ENCODE measurements at places on chromosomes 2 and 18. TPM values are rescaled to one million over a fixed set of nuclear protein-coding genes. Genes with fewer than 3 reads are reported as not detected.

Gene RSAD2
- 101 TPM for total RNA-seq

Gene MAP3K19
- total RNA-seq: not detected

DNA sequence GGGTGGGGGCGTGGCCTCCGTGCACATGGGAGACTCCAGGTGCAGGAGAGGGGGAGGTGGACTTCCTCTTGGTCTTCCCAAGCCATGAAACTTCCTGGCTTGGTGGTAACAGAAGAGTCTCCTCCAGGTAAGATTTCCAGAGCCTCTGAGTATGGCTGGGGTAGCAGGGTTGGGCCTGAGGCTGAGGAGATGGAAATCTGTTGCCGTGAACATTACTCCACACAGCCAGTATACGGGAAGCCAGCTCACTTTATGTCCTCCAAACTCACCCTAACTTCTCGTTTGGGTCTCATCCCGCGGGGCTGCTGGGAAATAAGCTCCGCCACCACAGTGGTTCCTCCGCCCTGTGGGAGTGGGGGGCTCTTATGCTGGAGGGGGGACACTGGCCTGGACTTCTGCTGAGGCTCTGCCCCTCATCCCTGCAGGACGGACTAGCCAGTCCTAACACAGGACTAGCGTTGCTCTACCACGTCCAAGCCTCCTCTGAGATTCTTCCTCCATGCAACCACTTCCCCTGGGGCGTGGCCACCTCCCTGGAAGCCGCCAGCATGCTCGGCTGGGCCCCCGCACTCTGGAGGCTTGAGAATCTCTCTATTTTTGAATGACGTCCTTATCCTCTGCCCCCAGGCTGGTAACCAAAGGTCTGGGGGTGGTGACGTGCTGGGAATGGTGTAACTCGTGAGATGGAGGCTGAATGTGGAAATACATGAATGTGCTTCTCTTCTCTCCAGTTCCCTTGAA, 777 bp upstream of the RAB17 start:
- no peak for DNase-seq
- H3K4me1 ChIP-seq: peaks cover 16% of the 10 kb centered on the region
- peaks cover 8% of the 10 kb centered on the region for H3K27me3 ChIP-seq
- no peak overlapping the region for H3K4me3 ChIP-seq
- no peak overlapping the region for H3K27ac ChIP-seq
- H3K36me3 ChIP-seq: no peaks in the 10 kb centered on the region

DNA sequence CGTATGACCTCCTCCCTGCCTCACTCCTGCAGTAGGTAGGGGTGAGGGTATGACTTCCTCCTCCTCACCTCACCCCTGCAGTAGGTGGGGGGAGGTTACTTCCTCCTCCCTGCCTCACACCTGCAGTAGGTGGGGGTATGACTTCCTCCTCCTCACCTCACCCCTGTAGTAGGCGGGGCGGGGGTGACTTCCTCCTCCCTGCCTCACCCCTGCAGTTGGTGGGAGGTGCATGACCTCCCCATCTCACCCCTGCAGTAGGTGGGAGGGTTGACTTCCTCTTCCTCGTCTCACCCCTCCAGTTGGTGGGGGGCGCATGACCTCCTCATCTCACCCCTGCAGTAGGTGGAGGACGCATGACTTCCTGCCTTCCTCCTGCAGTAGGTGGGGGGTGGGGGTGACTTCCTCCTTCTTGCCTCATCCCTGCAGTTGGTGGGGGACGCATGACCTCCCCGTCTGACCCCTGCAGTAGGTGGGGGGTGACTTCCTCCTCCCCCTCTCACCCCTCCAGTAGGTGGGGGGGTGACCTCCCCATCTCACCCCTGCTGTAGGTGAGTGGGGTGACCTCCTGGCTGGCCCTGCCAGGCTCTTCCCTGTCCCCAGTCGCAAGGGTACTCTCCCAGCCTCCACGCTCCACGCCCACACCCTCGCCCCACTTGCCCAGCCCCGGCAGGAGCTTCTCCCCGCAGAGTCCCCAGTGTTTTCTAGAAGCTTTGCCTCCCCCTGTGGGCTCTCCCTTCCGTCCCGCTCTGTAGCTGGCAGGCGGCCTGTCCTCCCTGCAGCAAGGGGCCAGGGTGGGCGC, 39.3 kb downstream of the TSHZ1 start:
- H3K36me3 ChIP-seq: peaks cover 4% of the 10 kb centered on the region
- H3K27ac ChIP-seq: peak overlapping the region; percentile 73
- H3K27me3 ChIP-seq: no peaks in the 10 kb centered on the region
- DNase-seq: peak; percentile 39
- peaks cover 56% of the 10 kb centered on the region for H3K4me1 ChIP-seq
- H3K4me3 ChIP-seq: no peak overlapping the region

DNA sequence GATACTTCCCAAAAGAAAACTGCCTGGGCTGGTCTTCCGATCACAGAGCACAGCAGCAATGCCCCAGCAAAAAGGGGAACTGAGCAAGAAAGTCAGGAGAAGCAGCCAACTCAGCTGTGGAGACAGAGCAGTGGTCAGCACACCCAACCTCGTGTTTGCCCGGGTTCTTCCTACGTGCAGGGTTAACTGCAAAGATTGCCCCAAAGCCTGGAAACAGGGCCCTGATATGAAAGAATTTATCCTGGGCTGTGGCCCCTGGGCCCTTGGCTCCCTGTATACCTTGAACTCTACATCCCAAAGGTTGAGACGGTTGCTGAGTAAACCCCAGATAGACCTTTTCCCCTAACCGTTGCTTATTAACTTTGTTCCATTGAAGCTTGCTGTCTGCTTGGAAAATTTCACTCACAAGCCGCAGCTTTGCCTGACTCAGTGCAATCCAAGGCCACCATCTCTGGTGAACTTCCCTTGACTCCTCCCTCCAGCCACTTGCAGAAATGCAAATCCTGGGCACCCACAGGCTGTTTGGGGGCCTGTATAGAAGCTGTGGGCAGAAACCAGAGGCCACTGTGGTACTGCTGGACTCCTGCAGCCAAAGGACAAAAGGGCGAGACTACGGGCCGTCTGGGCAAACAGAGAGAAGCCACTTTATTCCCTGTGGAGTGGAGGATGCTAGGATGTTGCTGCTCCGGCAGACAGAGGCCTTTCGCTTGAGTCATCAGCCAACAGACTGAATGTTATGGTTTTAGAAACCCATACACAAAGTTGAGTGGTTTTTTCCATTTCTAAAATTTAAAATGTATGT, 18.2 kb downstream of the NRP2 start:
- no peak overlapping the region for H3K4me3 ChIP-seq
- no peaks in the 10 kb centered on the region for H3K36me3 ChIP-seq
- peaks cover 11% of the 10 kb centered on the region for H3K4me1 ChIP-seq
- H3K27me3 ChIP-seq: no peaks in the 10 kb centered on the region
- H3K27ac ChIP-seq: no peak overlapping the region

DNA sequence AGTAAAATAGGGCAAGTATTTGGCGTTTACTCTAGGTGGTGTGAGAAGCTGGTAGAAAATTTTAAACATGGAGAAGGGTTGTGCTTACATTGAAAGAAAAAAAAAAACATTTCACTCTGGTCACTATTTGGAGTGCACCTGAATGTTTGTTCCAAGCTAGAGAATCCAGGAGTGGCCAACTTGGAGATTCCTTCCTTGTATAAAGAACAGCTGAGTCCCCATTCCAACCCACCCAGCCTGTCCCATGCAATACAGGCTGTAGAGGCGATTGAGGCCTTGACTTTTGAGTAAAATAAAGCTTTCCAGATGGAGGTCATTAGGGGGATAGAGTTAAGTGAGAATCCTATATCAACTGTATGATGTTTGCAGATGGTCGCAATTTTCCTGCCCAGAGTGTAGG, 203.8 kb upstream of the SYT4 start:
- no peak overlapping the region for H3K27ac ChIP-seq
- H3K36me3 ChIP-seq: no peaks in the 10 kb centered on the region
- DNase-seq: no peak
- no peaks in the 10 kb centered on the region for H3K4me1 ChIP-seq

Gene CREG2
- total RNA-seq: 0.52 TPM

DNA sequence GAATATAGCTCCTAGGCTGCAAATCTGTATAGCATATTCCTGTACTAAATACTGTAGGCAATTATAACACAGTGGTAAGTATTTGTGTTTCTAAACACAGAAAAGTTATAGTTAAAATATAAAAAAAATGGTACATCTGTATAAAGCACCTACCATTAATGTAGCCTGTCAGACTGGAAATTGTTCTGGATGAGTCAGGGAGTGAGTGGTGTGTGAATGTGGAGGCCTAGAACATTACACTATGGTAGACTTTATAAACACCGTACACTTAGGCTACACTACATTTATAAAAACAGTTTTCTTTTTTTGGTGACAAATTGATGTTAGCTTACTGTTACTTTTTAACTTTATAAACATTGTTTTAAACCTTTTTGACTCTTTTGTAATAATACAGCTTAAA, 226.3 kb downstream of the CCDC85A start:
- no peak overlapping the region for H3K4me3 ChIP-seq
- H3K27me3 ChIP-seq: no peaks in the 10 kb centered on the region
- no peaks in the 10 kb centered on the region for H3K4me1 ChIP-seq

DNA sequence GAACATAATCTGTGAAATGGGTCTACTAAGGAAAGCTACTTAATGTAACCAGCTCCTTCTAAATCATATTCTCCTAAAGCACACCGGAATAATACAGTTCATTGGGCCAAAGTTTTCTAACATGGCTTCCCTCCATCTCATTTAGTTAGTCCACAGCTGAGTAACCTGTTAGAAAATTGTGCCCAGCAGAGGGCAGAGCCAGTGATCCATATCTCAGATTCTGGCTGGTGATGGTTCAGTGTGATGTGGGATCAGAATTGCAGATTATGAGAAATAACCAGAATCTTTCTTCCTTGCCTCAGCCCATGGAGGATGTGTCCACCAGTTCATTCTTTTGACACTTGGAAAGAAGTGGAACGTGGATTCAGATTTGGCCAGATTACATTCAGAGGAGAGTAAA, 9.4 kb upstream of the CTLA4 start:
- H3K4me1 ChIP-seq: peaks cover 59% of the 10 kb centered on the region
- H3K27me3 ChIP-seq: no peaks in the 10 kb centered on the region
- peak overlapping the region; percentile 20 for H3K27ac ChIP-seq
- peaks cover 5% of the 10 kb centered on the region for H3K36me3 ChIP-seq
- no peak overlapping the region for H3K4me3 ChIP-seq

Gene CFC1
- total RNA-seq: not detected

Gene LINC00305
- not detected for total RNA-seq

GRCh38 chr18:36759167-36759776, 69.5 kb downstream of the TPGS2 start:
- no peaks in the 10 kb centered on the region for H3K4me1 ChIP-seq
- H3K27me3 ChIP-seq: no peaks in the 10 kb centered on the region
- H3K36me3 ChIP-seq: no peaks in the 10 kb centered on the region
- DNase-seq: no peak
- H3K27ac ChIP-seq: no peak overlapping the region

DNA sequence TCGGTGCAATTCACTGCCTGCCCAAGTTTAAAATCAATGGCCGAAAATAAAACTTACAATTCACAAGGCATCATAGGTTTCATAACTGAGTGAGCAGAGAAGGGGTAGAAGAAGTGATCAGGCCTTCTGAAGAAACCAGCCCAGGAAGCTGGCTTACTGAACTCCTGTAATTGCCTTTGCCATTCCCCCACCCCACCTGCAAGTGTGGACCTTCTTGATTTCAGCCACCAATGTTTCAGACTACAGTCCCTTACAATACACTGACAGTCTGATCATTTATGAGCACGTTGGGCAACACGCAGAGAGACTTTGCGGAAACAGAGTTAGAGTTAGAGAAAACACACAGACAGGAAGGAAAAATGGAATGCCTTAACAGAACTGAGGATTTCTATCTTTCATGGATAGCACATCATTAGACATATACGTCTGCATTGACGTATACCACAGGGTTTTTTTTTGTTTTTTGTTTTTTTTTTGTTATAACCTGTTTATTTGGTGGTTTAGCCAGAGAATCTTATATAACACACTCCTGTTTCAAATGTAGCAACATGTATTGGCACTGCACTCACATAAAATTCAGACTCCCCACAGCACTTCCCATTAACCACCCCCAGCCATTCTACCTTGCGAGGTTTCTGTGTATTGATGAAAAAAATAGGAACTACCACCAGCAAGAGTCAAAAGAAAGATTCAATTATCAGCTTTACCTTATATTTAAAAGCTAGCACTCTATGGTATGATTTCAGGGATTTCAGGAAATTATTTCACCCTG, 126.4 kb downstream of the CACNB4 start:
- H3K4me3 ChIP-seq: no peak overlapping the region
- H3K27ac ChIP-seq: no peak overlapping the region
- no peak for DNase-seq
- peaks cover 3% of the 10 kb centered on the region for H3K27me3 ChIP-seq
- H3K4me1 ChIP-seq: peaks cover 7% of the 10 kb centered on the region

Gene ICOS
- 52.0 TPM for total RNA-seq

DNA sequence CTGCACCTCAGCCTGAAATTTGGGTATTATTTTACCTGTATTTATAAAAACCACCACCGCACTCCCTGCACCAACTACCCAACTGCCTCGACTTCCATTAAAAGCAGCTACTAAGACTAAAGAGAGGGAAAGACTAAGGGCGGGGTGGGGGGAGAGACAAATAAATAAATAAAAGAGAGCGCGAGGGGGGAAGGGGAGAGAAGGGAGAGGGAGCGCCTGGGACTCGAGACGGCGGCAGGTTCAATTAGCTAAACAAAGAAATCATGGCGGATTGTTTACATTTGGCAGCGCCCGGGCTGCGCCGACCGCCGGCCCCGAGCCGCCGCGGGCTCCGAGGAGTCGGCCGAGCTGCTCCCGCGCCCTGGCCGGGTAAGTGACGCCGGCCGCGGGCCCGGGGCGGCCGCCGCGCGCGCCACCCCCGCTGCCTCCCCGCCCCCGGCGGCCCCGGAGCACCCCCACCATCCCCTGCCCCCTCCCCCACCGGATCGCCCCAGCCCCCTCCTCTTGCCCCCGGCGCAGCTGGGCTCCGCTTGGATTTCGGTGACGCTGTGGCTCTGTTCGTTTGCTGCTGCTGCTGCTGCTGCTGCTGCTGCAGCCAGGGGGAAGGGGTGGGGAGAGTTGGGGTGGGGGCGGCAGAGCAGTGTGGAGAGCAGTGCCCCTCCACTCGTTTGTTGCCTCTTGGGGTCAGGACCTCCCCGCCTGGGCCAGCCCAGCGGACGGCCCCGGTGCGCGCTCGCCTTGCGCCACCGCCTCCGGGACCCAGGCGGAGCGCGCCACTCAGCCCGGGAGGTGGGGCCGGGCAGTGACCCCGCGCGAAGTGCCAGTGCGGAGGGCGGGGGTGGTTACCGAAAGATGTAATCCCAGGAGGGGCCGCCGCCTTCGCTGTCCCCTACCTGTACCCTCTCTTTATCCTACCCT, 187.2 kb upstream of the FANCL start:
- no peak overlapping the region for H3K27ac ChIP-seq
- H3K4me1 ChIP-seq: peaks cover 7% of the 10 kb centered on the region
- H3K4me3 ChIP-seq: peak overlapping the region; percentile 62

DNA sequence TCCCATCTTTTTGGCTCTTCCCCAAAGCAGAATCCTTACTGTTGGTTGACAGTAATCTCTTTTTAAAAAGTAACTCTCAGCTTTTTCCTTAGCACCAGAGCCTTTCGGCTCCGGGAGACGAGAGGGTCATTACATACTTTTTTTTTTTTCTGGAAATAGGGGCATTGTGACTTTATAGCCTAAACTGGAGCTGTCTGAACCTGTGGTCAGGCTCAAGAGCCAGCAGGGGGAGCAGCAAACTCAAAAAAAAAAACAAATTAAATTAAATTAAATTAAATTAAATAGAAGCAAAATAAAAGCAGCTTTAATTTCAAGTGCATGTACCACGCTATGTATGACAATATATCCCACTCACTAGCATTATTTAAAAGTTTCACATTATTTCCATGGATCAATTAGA, 156.6 kb downstream of the DTNA start:
- peaks cover 1% of the 10 kb centered on the region for H3K27me3 ChIP-seq
- peaks cover 35% of the 10 kb centered on the region for H3K4me1 ChIP-seq
- no peak overlapping the region for H3K4me3 ChIP-seq
- peak overlapping the region; percentile 65 for H3K27ac ChIP-seq
